ENCODE measurements at places on chromosomes 7 and 10.

GRCh38 chr10:28172223-28172610 lies 130.6 kb downstream of the MPP7 start:
- DNase-seq, result no peak

GRCh38 chr7:95304990-95305389 lies 19.3 kb downstream of the PON1 start:
- DNase-seq, result no peak

- DNase-seq, result no peak
Observed at GRCh38 chr7:106757846-106758245, 96.9 kb upstream of the CCDC71L start.

DNA sequence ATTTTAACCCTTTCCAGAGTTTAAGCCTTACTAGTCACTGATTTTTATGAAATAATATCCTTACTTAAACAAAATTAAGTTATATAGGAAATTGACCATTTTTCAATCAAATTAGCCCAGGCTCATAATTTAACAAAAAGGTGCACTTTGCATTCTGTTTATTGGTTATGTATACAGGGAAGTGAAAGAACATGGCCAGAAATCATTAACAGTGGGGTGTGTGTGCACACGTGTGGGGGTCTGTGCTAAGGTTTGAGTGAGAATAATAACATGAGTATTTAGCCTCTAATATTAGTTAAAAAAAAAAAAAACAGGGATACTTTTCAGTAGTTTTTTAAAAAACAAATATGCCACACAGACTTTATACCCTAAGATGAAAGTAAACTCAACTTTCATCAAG lies 510.5 kb upstream of the PFKP start:
- no peak for DNase-seq

DNA sequence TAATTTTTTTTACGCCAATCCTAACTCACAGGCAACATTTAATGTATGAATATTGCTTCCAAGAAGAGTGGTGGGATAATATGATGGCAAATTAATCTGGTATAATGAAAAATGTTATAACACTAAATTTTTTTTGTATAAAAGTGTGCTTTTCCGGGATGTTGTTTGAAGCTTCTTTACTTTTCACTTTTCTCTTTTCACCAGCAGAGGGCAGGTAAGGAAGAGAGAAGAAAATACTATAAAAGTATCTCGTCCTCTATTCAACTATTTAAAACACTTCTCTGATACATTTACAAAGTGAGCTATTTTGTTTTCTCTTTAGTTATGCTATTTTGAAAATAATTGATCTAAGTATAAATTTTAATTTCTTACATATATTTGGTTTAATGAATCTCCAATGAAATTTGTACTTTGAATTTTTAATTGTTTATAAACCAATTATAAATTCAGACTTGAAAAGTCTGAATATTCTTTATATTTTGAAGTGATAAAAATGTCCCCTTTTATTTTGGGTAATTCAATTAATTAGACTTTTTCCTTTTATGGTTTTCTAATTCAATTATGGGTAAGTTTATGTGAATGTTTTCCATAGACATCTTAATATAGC lies 20.7 kb upstream of the CFTR start:
- no peak for DNase-seq

DNA sequence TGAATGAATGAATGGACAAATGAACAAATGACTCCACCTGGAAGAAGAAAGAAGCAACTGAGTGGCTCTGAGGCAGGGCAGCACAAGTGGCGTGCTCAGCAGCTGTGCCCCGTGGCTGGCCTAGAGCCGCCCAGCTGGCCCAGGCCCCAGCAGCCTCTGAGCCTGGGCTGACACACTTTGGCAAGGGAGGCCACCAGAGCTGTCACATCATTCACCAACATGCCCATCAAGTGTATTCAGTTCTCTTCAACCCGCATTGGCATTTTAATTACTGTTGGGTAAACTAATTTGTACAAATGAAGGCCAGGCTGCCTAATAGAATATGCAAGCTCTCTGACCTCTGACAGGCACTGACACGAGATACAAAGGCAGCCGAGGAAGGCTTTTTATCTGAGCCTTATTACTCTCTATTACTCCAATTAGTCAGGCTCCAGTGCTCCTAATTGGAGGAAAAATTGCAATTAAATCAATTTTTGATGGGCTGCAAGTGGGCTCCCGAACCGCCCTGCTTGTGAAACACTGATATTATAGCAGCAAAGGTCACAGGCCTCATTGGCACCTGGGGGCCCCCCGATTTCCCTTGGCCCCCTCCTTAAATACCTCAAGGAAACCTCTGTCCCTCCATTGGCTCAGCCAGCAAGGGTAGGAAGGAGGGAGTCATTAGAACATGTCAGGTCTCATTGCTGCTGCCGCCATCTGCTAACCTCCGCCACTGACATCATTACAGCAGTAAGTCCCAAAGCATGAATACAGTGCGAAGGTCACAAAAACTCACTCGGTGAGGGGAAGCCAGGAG lies 41.9 kb downstream of the DPCD start:
- no peak for DNase-seq

GRCh38 chr7:74069790-74070618 lies 13.6 kb upstream of the LIMK1 start:
- no peak for DNase-seq

DNA sequence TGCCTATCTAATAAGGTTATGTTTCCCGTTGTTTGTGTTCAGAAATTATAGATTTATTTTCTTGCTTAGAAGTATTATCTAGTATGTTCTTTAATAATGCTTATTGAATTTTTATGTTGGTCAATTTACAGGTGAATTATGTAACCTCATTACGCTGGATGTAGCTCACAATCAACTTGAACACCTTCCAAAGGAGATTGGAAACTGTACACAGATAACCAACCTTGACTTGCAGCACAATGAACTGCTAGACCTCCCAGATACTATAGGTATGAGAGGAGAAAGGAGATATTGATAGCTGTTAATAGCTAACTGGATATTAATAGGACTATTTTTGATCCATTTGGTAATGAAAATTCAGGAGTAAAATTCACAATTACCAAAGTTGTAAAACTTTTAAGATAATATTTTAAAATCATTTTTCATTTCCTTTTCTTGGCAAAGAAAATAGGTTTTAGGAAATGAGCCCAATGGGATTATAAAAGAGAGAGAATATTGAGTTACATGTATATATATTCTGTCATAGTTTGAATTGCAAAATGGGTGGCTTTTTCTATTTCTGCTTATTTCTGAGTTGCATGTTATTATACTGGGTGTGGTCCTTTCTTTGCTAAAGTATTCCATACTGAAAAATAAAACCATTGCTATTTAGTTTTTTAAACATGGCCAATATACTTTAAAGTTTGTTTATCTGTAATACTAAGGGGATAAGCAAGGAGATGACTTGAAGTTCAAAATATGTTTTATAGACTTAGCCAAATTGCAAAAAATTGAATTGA lies 66.3 kb downstream of the SHOC2 start:
- DNase-seq, result no peak

GRCh38 chr10:66045859-66046258 lies 880.0 kb upstream of the LRRTM3 start:
- DNase-seq, result no peak

DNA sequence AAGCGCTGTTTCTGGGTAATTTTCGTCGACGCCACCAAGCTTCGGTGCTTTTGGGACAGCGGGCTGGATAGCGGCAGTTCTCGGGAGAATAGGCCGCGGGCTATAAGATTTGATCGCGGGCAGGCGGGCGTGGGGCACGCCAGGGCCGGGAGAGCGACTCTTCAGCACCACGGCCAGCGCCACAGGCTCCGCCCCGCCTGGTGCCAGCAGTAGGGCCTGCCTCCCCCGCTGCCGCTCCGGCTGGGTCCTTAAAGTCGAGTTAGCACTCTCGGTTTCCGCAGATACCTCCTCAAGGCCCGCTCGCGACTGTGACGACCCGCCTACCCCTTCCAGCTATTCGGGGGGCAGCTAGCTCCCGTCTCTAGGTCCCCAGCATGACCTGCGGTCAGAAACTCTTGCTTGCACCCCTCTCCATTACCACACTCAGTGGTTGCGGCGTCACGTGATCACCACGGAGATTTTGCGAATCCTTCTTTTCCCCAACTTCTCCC lies 9.4 kb downstream of the NXPH1 start:
- DNase-seq, result no peak

- no peak for DNase-seq
Observed at GRCh38 chr7:7276161-7276560, 93.8 kb downstream of the C1GALT1 start.

- DNase-seq, result no peak
Observed at GRCh38 chr7:90579181-90579688, 16.9 kb upstream of the CDK14 start.

DNA sequence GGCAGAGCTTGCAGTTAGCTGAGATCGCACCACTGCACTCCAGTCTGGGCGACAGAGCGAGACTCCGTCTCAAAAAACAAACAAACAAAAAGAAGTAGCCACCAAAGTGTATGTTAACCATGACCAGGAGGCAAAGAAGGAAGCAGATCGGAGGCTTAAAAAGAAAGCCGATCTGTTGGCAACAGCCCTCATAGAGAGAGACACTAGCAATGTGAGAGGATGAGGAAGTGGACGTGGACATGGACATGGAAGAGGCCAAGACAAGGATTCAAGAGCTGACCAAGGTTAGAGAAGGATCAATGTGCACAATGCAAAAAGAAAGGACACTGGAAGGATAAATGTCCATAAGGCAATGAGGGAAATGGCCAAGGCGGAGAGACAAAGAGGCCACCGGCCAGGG lies 14.9 kb upstream of the ADCK2 start:
- DNase-seq, result no peak

DNA sequence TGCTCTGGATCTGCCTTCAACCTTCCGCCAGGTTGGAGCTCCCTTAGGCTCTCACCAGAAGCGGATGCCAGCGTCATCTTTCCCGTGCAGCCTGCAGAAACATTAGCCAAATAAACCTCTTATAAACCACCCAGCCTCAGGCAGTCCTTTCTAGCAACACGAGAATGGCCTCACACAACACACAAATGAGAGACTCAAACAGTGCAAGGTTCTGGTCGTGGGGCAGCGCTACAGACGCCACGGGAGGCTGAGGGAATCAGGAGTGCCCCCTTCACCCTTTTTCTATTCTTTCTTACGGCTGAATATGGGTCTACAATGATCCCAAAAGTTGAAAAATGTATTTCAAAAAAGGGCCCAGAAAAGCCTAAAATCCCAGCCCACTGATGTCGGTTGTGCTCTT lies 96.4 kb downstream of the FOXL3 start:
- DNase-seq, result no peak

GRCh38 chr10:115402699-115403098 lies 309.5 kb downstream of the ATRNL1 start:
- DNase-seq, result no peak

DNA sequence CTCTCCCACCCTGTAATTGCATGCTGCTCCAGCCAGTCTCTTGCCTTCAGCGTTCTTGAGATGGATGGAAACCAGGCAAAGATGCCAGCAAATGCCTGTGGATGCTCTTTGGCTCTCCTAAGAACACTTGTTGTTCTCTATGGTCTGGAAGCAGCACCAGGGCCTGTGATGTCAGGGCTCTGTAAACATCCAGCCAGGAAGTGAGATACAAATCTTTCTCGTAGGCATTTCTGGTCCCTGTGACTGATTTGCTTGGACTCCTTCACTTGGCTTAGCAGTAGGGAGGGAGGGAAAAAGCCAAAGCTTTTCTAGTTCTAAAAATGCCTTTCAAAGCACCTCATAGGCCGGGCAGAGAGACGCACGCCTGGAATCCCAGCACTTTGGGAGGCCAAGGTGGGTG lies 201.3 kb downstream of the REEP3 start:
- no peak for DNase-seq

- no peak for DNase-seq
Observed at GRCh38 chr10:124534231-124534798, 72.7 kb downstream of the LHPP start.

GRCh38 chr10:95865814-95866466 lies 41.8 kb upstream of the CC2D2B start:
- DNase-seq, result no peak

DNA sequence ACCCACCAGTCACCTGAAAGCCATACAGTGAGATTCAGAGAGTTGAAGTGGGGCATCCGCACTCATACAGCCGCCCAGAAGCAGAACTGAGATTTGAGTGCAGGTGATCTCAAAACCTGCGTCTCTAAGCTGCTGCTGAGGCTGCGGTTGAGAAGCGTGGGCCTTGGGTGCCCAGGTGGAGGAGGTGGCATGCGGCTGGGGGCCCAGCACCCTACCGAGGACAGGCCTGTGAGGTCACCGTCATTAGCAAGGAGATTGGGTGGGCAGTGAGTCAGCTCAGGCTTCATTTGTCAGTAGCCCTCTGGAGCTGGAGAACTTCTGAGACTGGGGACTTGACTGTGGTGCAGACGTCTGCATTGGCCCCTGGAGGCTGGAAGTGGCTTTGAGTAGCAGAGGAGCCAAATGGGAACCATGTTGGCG lies 29.8 kb downstream of the ZMIZ1 start:
- no peak for DNase-seq

DNA sequence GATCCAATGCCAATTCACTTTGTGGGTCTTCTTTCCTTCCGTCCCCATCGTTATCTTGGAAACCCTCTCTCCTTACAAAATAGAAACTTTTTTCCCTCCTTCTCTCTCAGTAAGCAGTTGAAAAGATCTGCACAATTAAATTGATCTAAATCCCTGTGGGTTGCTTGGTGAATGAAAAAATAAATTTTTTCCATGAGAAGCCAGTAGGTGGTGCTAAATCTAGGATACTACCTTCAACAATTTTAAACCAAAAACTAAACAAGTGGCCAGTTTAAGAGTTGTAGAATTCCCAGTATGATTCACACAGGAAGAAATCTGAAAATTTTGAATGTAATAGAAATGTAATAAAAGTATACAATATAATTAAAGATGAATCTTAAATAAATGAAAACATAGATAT lies 990.3 kb upstream of the ZNF722 start:
- no peak for DNase-seq

GRCh38 chr7:39480901-39481300 lies 85.3 kb upstream of the YAE1 start:
- no peak for DNase-seq

DNA sequence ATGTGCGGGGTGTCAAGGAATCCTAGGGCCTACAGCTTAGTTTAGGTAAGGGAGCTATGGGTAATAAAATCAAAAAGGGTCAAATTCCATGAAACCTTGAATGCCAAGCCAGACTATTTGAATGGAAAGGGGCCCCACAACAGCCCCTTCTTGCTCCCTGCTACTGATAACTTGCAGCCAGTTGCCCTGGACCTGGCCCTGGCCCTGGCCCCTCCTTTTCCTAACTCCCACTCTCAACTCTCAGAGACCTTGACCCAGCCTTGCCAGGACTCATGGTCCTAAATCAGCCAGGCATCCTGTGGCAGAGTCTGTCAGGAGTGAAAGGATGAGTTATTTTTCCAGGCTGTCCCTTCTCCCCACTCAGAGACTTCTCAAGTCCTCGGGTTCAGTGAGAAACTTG lies 5.9 kb downstream of the KCNIP2 start:
- DNase-seq, result no peak

DNA sequence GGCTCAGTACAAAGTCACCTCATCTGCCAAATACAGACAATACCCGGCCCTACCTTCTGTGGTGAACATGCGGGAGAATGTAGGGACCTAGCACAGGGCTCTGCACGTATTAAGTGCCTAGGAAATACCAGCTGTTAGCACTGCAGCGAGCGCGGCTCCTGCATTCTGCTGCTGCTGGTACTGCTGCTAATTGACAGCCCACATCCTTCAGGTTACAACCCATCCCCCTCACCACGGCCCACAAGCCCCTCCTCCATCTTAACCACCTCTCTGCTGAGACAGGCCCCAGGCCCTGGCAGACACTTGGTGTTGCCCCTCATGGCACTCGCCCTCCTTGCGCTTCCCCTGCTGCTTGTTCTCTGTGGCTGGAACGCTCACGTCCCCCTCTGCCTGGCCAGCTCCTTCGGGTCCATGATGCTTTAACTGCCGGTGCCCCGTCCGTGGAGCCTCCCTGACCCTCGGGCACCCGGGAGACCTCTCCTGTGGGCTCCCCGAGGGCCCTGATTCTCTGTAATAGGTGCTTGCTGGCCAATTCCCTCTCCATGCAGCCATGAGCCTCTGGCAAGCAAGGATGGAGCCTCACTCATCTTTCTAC lies 53.3 kb upstream of the LOXL4 start:
- no peak for DNase-seq
